Activated CD4-positive, alpha-beta memory T cell treated with anti-CD3 and anti-CD28 coated beads, Interleukin-2, amount 10 ng/mL, durations not matched to agents 7 days and 5 days (primary cell): ENCODE measurements at places on chromosomes 1 and 21. TPM values are rescaled to one million over a fixed set of nuclear protein-coding genes. Genes with fewer than 3 reads are reported as not detected.

DNA sequence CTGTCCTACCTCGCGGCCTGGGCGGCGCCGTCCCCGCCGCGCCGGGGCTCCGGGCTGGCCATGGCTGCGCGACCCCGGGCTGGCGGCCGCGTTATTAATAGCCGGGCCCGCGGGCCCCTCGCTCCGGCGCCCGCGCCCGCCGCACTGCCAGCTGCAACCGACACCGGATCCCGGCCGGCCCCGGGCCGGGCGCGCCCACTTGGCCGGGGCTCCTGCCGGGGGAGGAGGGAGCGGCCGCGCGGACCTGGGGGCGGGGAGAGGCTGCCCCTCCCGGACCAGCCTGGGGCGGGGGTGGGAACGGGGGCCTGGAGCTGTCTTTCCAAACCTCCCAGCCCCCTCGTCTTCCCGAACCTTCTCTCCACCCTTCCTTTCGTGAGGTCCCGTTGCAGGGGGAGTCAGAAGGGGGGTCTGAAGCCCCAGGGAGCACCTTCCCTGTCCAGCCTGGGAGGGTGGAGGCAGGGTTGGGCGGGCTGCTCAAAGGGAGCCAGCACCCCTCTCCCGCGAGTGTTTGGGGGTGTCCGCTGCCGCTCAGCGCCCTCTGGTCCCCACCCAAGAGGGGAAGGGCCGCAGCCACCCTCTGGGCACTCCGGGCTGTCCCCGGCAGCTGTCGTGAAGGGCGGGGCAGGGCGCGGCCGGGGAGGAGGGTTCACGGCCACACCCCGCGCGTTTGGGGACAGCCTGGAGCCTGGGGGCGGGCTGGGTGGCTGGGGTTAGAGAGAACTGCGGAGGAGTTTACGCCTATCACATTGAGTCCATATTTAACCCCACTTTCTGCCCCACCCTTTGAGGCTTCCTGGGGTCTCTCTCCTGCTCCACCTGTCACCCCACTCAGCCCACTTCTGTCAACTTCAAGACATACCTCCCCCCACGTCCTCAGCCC is at the start of gene SYNC:
Gene SYNC, minus strand, starts transcription at position 172 of the 880 bp plus-strand sequence. Its CDS starts 110 bp downstream, at position 62.
- H3K4me1 ChIP-seq = peaks cover 11% of the 10 kb centered on the region
- no peaks in the 10 kb centered on the region for H3K36me3 ChIP-seq
- H3K27ac ChIP-seq = no peak within 1 kb of the TSS
- H3K27me3 ChIP-seq = peaks cover 33% of the 10 kb centered on the region
- peak within 1 kb of the TSS; percentile 19 for H3K4me3 ChIP-seq
- DNase-seq = peak; percentile 37

KCNJ6 gene
- not detected for total RNA-seq

MYOC gene
- not detected for total RNA-seq

- peaks cover 44% of the 10 kb centered on the region for H3K27me3 ChIP-seq
- no peaks in the 10 kb centered on the region for H3K36me3 ChIP-seq
- H3K27ac ChIP-seq = no peak overlapping the region
- H3K4me3 ChIP-seq = no peak overlapping the region
Observed at GRCh38 chr1:10917513-10918454, 94.7 kb upstream of the TARDBP start.

DNA sequence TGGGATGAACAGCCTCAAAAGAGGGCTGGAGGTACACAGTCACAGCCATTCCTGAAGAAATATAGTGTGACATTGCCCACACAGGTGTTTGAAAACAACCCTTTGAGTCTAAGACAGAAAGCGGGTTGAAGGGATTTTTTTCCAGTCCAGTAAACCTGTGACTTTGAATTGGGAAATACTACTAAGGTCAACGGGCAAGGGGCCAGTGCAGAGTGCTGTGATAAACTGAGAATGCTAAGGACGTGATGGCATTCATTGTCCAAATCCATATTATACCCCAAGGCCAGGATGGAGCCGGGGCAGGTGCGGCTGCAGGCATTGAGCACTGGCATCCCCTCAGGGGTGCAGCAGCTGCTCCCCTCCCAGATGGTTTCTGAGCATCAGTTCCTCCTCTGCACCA is 36.6 kb downstream of the KIAA0040 start:
- H3K27ac ChIP-seq = no peak overlapping the region
- H3K4me3 ChIP-seq = no peak overlapping the region
- peaks cover 14% of the 10 kb centered on the region for H3K4me1 ChIP-seq
- peaks cover 30% of the 10 kb centered on the region for H3K36me3 ChIP-seq
- peaks cover 32% of the 10 kb centered on the region for H3K27me3 ChIP-seq
- DNase-seq = no peak

- no peaks in the 10 kb centered on the region for H3K27me3 ChIP-seq
- no peak overlapping the region for H3K4me3 ChIP-seq
- no peak overlapping the region for H3K27ac ChIP-seq
Observed at GRCh38 chr1:237921306-237921705, 30.6 kb upstream of the ZP4 start.

RWDD3 gene
- 16.5 TPM for total RNA-seq

DNA sequence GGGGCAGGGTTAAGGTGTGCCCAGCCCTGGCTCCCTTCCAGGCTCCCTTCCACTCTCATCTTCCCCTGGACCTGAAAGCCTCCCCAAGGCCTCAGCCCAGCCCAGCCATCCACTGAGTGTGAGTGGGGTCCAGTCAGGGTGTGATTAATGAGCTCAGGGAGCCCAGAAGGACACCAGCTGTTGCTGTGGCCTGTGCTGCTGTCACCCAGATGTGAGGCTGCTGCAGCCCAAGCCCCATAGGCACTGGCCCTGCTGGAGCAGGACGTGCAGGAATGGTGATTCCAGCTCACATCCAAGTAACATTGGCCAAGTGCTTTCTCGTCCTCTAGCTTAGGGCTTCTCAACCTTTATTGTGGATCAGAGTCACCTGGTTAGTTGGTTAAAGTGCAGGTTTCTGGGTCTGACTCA is 77.6 kb downstream of the EPHB2 start:
- no peaks in the 10 kb centered on the region for H3K4me1 ChIP-seq
- H3K36me3 ChIP-seq = no peaks in the 10 kb centered on the region
- no peak for DNase-seq
- no peak overlapping the region for H3K27ac ChIP-seq
- H3K4me3 ChIP-seq = no peak overlapping the region

DNA sequence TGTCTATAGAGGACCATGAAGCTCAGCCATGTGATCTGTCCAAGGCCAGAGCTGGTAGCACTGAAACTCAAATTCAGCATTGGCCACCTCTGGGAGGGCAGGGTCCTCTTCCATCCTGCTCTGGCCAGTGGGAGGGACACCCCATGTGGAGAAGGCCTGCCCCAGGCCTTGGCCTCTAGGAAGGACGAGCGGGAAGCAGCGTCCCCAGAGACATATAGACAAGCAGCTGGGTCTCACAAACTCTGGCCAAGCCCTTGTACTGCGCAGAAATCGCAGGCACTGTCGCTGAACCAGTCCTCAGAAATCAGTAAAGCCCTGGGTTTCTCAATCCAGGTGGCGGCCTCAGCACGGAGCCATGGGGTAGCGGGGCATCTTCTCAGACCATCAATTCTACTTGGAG is 180.7 kb downstream of the HIVEP3 start:
- H3K36me3 ChIP-seq = no peaks in the 10 kb centered on the region
- no peak overlapping the region for H3K4me3 ChIP-seq
- DNase-seq = no peak

DNA sequence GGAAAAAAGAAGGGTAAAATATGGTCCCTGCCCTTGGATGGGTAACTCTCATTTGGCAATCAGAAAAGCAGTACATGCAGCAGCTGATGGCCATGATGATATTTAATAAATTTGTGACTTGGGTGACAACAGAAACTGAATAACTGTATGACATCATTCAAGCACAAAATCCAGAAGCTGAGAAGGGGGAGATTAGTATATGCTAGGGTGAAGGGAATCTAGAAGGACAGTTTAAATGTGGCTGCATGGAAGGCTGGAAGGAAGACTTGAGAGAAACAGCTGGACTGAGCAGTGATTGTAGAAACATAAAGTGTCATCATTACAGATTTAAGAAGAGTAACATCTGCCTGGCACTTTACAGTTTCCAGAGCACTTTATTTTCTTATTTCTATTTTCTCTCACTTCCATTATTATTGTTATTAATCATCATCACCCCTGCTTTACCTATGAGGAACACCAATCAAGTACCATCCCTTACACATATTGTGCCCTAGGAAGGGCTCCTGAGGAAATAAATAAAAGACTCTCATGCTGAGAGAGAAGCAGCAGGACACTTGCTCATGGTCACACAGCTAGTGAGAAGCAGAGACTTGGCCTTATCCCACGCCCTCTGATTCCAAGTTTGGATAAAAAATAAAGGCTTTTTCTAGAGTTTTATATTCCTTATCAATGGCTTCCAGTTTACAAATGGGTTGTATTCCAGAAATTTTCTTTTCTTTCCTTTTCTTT is 207.2 kb downstream of the PBX1 start:
- no peaks in the 10 kb centered on the region for H3K36me3 ChIP-seq
- no peak for DNase-seq
- H3K27ac ChIP-seq = no peak overlapping the region
- no peak overlapping the region for H3K4me3 ChIP-seq
- no peaks in the 10 kb centered on the region for H3K27me3 ChIP-seq
- H3K4me1 ChIP-seq = no peaks in the 10 kb centered on the region

GRCh38 chr1:73673971-73674370 is 524.0 kb downstream of the LRRIQ3 start:
- H3K4me3 ChIP-seq = no peak overlapping the region
- no peaks in the 10 kb centered on the region for H3K4me1 ChIP-seq
- no peaks in the 10 kb centered on the region for H3K27me3 ChIP-seq
- DNase-seq = no peak
- H3K36me3 ChIP-seq = no peaks in the 10 kb centered on the region
- H3K27ac ChIP-seq = no peak overlapping the region

PFKFB2 gene
- total RNA-seq = 1.5 TPM

DNA sequence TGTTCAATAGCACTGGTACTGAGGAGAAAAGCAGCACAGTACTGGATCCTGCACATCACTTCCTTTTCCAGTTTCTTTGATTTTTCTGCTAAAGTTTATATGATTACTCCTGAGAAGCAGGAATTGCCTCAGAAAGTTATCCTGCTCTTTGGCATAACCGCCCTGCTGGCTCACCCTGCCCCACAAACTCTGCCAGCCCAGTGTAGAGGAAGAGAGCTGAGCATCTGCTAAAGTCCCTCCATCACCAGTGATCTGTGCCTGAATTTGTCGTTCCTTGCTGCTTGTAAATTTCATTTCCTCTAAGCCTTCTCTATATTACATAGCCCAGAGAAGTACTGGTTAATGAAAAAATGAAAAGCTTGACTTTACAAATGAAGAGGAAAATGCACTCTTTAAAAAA is 87.0 kb upstream of the C1orf21 start:
- H3K27me3 ChIP-seq = peaks cover 13% of the 10 kb centered on the region
- no peak overlapping the region for H3K4me3 ChIP-seq
- no peaks in the 10 kb centered on the region for H3K4me1 ChIP-seq
- no peak overlapping the region for H3K27ac ChIP-seq

DNA sequence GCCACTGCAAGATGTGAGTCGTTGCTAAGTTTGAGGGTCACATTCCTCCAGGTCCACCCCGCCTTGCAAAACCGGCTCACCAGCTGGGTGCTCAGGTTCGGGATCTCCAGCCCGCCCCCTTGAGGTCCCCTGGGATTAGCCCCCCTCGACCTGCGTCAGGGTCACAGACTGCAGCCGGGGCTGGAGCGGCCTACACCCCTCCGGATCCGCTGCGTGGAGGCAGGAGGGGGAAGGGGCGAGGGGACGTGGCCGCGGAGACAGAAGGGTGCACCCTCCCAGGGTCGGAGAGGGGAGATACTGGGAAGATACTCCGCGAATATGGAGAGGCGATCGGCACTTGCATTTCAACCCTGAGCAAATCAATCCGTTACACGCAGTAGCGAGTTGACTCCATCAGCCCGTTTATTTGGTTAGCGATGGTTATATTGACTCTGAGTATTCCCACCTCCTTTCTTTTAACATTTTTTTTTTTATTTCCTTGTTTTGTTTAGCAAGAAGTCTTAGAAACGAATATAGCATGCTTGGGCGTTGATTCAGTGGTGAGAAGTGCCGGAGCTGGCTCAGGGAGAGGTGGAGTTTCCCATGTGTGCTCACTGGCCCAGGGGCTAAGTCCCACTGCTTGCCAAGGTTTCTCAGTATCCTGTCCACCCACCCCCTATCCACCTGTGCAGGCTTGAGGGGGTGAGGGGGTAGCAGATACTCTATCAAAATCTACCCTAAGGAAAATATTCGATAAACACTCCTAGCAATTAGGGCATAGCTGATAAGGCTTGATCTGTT is 997 bp downstream of the IFNAR2 start:
- H3K36me3 ChIP-seq = peaks cover 40% of the 10 kb centered on the region
- H3K27ac ChIP-seq = peak overlapping the region; percentile 92
- no peaks in the 10 kb centered on the region for H3K27me3 ChIP-seq
- peak overlapping the region; percentile 82 for H3K4me3 ChIP-seq

DNA sequence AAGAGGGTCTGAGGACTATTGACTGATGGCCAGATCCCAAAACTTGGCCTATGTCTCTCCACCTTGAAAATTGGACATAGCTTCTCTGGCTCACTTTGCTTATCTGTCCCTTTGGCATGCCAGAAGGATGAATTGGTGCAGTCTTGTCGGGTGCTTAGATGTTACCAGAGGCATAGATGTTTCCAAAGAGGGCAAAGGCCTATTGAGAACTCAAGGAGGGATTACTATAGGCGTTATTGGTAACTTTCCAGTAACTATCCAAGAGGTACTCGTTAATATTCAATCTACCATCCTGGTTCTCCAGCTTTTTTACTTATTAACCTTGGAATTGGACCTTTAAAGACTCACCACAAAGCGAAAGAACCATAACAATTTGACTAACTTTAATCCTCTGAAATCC is 368.3 kb upstream of the ESRRG start:
- peaks cover 3% of the 10 kb centered on the region for H3K4me1 ChIP-seq
- no peaks in the 10 kb centered on the region for H3K36me3 ChIP-seq
- H3K27ac ChIP-seq = no peak overlapping the region
- no peak for DNase-seq
- no peak overlapping the region for H3K4me3 ChIP-seq
- peaks cover 20% of the 10 kb centered on the region for H3K27me3 ChIP-seq

DNA sequence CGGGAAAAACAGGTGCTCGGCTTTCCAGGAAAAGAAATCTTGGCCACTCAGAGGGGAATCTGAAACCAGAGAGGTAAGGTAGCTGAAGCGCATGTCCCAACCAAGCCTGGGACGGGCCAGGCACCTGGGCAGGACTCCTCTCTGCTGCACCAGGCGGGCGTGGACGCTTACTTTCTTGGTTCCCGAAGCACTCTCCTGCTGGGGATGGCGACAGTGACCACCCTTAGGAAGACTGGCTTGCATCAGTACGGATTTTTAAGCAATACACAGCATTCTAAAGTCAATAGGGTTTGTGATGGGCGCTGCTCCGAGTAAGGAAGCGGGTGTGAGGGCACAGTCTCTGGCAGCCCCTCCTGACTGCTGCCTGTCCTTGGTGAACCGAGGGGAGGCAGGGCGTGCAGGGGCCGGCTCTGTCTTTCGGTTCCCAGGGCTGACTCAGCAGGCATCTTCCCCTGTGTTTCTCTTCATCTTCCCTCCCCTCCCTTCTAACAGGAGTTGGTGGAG is 74.9 kb upstream of the ANGPTL1 start:
- no peak for DNase-seq
- peaks cover 12% of the 10 kb centered on the region for H3K27me3 ChIP-seq
- peaks cover 9% of the 10 kb centered on the region for H3K4me1 ChIP-seq
- no peak overlapping the region for H3K4me3 ChIP-seq
- no peaks in the 10 kb centered on the region for H3K36me3 ChIP-seq

RIPK4 gene
- not detected for total RNA-seq

- peaks cover 6% of the 10 kb centered on the region for H3K36me3 ChIP-seq
- H3K4me1 ChIP-seq = peaks cover 53% of the 10 kb centered on the region
- H3K27ac ChIP-seq = no peak overlapping the region
- DNase-seq = no peak
- H3K4me3 ChIP-seq = no peak overlapping the region
Observed at GRCh38 chr1:29713857-29714256, 477.5 kb downstream of the PTPRU start.

CR1 gene
- not detected for total RNA-seq
